Stimulated activated CD8-positive, alpha-beta memory T cell treated with anti-CD3 and anti-CD28 coated beads, Interleukin-15, amount 100 ng/mL, for 1 hour (primary cell): ENCODE measurements at places on chromosomes 5 and 9.

DNA sequence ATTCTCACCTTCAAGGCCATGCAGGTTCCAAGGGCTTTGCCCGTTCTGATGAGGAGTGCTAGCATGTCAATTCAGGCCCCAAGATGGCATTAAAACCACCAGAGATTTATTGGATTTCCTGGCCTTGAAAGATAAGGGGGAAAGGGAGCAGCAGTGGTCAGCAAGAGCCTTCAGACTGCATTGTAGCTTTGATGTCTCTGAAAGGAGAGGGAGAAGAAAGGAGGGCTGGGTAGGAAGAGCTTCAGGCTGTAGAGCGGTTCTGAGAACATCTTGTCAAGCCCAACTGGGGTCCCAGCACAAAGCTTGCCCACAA lies 41.8 kb upstream of the FGF1 start:
- no peak for DNase-seq

DNA sequence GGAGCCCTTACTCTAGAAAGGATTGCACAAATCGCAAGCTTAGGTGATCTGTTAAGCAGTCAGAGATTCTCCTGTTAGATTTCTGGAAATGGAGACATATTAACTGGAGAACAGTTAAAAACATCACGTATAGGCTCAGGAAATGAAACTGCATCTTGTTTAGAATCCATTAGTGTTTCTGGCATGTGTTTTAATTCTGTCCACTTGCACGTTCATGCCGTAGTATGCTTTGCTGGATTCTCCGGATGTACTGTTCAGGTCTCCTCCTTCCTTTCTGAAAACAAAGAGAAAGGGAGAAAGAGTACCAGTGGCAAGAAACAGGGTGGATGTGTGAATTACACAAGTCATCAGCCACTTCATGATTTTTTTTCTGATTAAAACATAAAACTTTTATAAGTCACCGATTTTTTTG lies 2.5 kb upstream of the RGMB start:
- DNase-seq, result no peak

DNA sequence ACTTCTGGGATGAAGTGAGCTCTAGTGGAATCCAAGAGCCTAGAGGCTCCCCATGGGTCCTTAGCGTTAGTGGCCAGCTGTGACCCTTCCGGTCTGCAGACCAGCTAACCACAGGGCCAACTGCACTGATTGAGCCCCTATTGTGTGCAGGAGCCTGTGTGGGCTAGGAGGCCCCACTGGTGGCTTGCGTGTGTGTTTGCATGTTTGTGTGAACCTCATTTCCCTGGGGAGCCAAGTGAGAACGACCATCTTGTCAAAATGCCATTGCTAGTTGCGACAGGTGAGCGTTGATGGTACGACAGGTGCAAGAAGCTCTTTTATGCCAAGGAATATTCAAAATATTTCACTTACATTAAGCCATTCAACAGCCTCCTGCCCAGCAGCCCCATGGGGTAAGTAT lies 44.1 kb upstream of the ANKRD33B start:
- no peak for DNase-seq

DNA sequence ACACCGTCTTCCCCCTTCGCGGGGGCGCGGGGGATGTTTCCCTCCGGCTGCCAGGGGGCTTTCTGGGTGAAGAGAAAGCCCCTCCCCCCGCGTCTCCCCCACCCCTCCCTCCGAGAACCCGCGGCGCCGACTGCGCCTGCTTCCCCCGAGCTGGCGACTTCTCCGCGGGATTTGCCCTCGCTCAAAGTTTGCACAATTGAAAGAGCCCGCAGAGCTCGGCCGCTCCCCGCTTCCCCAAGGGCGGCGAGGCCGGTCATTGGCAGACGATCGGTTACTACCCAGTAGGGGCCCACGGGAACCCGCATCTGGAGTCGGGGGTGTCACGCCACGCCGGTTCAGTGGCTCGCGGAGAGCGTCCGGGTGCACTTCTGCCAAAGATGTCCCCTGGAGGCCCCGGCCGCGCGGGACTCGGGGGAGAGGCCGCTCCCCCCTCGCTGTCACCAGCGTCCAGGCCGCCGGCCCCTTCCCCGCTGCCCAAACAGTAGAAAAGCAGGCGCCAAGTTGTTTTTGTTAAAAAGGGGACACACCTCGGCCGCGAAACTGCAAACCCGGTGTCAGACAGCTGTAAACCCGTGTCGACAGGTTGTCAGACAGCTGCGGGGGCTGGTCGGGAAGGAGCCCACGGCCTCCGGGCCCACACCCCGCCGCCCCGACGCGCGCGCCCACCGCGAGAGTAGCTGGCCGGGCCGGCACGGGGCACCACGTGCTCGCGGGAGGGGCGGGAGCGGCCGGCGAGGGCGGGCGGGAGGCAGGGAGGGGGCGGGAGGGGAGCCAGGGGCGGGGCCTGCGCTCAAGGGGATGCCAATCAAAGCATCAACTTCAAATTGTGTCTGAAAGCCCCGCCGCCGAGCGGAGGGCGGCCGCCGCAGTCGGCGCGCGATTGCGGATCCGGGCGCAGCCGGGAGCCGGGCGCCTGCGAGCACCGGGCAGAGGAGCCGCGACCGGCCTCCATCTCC lies at the start of gene IRX1:
TSS of gene IRX1 (plus strand) at position 827 of the 956 bp plus-strand sequence. CDS start 274 bp downstream, outside the sequence.
- DNase-seq, result no peak

GRCh38 chr9:60546406-60546805 lies 367.8 kb upstream of the SPATA31A5 start:
- DNase-seq, result no peak

DNA sequence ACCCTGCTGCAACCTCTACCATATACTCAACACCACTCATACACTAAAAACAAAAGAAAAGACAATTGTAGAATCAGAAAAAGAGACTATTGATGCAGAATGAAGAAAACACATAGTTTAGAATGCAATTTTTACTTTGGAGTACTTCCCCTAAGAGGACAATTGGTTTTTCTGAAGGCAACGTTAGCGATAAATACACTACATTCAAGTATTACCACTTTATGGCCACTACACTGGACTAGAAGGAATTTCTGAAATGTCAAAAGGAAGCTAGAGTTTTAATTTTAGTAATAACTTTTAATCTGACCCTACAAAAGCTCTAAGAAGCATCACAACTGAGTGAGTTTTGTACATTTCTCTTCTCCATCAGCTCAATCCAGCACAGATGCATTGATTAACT lies 24.7 kb downstream of the PUM3 start:
- no peak for DNase-seq
